ENCODE measurements at places on chromosomes 7 and 10.

- H3K4me3 ChIP-seq = no peak overlapping the region
- H3K4me1 ChIP-seq = peaks cover 18% of the 10 kb centered on the region
- H3K27me3 ChIP-seq = no peaks in the 10 kb centered on the region
- no peak overlapping the region for H3K27ac ChIP-seq
Measured at GRCh38 chr7:35792873-35793489, 7.9 kb upstream of the SEPTIN7 start.

- ATAC-seq = peak; percentile 14
- no peaks in the 10 kb centered on the region for H3K36me3 ChIP-seq
- H3K27me3 ChIP-seq = peaks cover 41% of the 10 kb centered on the region
- H3K4me3 ChIP-seq = no peak overlapping the region
Measured at GRCh38 chr10:80694930-80695329, 157.2 kb downstream of the SH2D4B start.

GRCh38 chr7:139230484-139230773 lies 608 bp upstream of the UBN2 start:
- H3K4me3 ChIP-seq = peak overlapping the region; percentile 93
- no peak for ATAC-seq
- peaks cover 5% of the 10 kb centered on the region for H3K36me3 ChIP-seq
- peak overlapping the region; percentile 83 for H3K27ac ChIP-seq
- peaks cover 16% of the 10 kb centered on the region for H3K4me1 ChIP-seq

DNA sequence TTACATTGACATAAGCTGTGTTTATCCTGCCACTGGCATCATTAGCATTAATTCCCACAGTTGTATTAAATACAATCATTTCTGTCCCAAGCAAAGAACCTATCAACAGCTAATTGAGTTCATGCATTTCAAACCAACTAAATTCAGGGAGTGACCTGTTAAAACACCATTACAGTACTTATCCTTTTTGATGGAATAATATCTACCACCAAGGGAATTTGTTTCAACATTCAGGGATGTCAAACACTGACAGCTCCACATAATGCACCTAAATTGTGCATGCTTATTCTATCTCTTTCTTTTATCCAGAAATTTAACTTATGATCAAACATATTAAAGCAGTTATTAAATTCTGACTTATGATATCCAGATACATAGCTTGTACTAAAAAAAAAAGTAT lies 136.8 kb downstream of the NSUN6 start:
- no peaks in the 10 kb centered on the region for H3K27me3 ChIP-seq
- no peak overlapping the region for H3K27ac ChIP-seq
- no peak for ATAC-seq
- peaks cover 20% of the 10 kb centered on the region for H3K36me3 ChIP-seq
- H3K4me3 ChIP-seq = no peak overlapping the region
- no peaks in the 10 kb centered on the region for H3K4me1 ChIP-seq

- H3K36me3 ChIP-seq = no peaks in the 10 kb centered on the region
- no peak overlapping the region for H3K27ac ChIP-seq
- no peaks in the 10 kb centered on the region for H3K27me3 ChIP-seq
- no peak for ATAC-seq
- no peak overlapping the region for H3K4me3 ChIP-seq
Measured at GRCh38 chr10:52541006-52541473, 227.0 kb downstream of the DKK1 start.

GRCh38 chr7:129317450-129317849 lies 92.6 kb downstream of the AHCYL2 start:
- no peaks in the 10 kb centered on the region for H3K27me3 ChIP-seq
- no peak overlapping the region for H3K27ac ChIP-seq
- no peaks in the 10 kb centered on the region for H3K4me1 ChIP-seq
- peaks cover 37% of the 10 kb centered on the region for H3K36me3 ChIP-seq
- H3K4me3 ChIP-seq = no peak overlapping the region
- ATAC-seq = no peak

GRCh38 chr7:80224415-80224814 lies 89.8 kb downstream of the GNAI1 start:
- ATAC-seq = no peak
- no peak overlapping the region for H3K27ac ChIP-seq
- no peaks in the 10 kb centered on the region for H3K4me1 ChIP-seq
- H3K36me3 ChIP-seq = no peaks in the 10 kb centered on the region

GRCh38 chr7:81956520-81956919 lies 186.7 kb upstream of the HGF start:
- no peaks in the 10 kb centered on the region for H3K4me1 ChIP-seq
- H3K27me3 ChIP-seq = no peaks in the 10 kb centered on the region
- H3K36me3 ChIP-seq = no peaks in the 10 kb centered on the region

GRCh38 chr10:117878626-117879025 lies 168.1 kb downstream of the RAB11FIP2 start:
- no peak overlapping the region for H3K4me3 ChIP-seq
- H3K4me1 ChIP-seq = no peaks in the 10 kb centered on the region
- H3K36me3 ChIP-seq = no peaks in the 10 kb centered on the region

DNA sequence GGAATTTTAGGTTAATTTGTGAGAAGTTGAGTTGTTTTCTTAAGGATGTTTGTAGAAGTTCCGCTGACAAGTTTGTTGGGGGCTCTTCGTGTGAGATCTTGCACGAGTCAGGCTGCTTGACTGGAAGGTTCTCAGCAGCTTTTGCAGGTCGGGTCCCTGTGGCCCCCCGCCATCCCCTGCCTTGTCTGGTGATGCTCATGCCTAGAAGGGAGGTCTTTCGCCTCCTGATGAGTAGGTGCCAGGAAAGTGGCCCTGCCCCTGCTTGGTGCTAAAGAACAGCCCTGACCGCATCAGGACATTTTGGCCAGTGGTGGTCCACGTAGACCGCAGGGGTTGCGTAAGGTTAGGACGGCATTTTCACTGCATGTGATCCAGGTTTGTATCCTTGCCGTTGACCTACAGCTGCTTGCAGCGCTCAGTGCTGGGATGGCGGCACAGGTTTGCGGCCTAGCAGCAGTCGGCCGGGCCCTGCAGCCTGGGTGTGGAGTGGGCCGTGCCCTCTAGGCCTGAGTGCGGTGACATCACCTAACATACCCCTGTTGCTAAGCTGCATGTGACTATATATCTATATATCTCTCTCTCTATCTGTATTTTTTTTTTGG lies 62.4 kb downstream of the DNAJB6 start:
- H3K36me3 ChIP-seq = peaks cover 57% of the 10 kb centered on the region
- peaks cover 18% of the 10 kb centered on the region for H3K4me1 ChIP-seq
- no peak for ATAC-seq
- no peak overlapping the region for H3K4me3 ChIP-seq
- no peak overlapping the region for H3K27ac ChIP-seq

DNA sequence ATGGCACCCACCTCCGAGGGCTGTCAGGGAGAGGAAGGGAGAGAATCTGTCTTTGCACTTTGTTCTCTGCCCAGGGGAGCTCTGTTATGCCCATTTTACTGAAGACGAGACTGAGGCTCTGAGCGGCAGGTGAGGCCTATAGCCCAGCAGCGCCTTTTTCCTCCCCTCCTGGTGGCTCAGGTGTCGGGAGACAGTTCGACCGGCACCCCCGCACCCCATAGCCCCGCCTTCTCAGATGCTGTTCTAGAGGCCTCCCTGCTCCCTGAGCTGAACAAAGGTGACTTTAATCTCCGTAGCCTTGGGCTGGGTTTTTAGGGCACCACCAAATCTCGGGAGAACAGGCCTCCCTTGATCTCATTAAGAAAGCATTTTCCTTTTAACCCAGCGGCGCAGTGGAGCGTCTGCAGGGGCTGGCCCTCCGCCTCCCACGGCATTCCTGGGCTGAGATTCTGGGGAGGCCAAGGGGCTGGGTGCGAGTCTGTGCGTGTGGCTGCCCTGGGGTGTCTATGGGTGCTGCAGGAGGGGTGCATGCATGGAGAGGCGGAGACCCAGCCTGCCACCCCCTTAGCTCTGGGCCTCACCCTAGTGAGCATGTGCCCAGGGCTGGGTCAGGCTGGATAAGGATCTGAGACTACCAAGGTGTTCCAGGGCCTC lies 3.3 kb downstream of the LFNG start:
- H3K27ac ChIP-seq = peak overlapping the region; percentile 86
- H3K4me3 ChIP-seq = peak overlapping the region; percentile 100
- peaks cover 27% of the 10 kb centered on the region for H3K36me3 ChIP-seq
- ATAC-seq = no peak
- H3K27me3 ChIP-seq = no peaks in the 10 kb centered on the region
- H3K4me1 ChIP-seq = peaks cover 72% of the 10 kb centered on the region

DNA sequence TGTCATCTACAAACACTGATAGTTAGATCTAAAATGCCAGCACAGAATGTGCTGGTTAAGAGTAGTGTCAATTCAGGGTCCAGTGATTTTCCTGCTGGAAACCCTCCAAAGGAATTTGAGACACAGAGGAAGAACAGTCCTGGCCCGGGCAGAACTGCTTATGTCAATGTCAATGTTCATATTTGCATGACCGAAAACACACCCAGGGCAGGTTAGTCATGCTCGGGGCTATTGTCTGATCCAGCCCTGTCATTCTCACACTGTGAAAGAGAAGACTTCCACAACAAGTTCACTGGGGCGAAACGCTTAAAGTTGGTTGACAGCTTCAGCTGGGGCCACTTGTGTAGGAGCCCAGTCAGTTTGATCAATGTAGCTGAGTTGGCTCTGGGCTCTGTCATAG lies 139.3 kb downstream of the C1GALT1 start:
- peak overlapping the region; percentile 9 for H3K27ac ChIP-seq
- H3K4me3 ChIP-seq = no peak overlapping the region
- ATAC-seq = peak; percentile 96

DNA sequence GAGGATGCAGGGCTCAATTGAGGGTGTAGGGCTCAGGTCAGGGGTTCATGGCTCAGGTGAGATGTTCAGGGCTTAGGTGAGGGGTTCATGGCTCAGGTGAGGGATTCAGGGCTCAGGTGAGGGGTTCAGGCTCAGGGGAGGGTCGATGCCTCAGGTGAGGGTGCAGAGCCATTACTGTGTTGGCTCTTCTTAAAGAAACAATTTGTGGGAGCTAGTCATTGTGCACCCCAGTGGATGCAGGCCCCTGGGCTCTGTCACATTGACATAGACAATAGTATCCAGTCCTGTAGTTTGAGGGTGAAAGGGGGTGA lies 86.7 kb downstream of the ADCY1 start:
- no peak overlapping the region for H3K4me3 ChIP-seq
- H3K36me3 ChIP-seq = no peaks in the 10 kb centered on the region
- H3K4me1 ChIP-seq = no peaks in the 10 kb centered on the region
- no peak overlapping the region for H3K27ac ChIP-seq
- ATAC-seq = no peak

DNA sequence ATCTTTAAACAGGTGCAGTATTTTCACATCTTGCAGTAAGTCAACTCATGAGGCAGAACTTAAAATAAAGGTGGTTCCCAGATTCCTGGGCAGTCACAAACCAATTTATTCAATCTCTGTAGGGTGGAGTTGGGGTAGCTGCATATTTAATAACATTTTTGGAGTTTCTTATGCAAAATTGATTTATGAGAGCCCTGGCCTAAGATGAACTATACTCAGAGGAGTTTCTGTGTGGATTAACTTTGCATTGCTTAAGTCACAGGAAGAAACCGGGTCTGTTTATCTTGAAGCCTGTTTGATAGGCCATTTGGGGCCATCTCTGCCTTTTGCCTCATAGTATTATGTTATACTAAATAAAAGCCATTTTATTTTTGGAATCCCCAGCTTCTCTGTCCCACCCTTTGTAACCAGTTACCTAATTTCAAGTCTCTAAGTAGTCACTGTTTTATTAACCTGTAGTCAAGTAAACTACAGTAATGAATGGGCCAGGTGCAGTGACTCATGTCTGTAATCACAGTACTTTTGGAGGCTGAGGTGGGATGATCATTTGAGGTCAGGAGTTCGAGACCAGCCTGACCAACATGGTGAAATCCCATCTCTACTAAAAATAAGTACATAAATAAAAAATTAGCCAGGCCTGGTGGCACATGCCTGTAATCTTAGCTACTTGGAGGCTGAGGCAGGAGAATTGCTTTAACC lies 104.4 kb upstream of the FAM3C start:
- no peaks in the 10 kb centered on the region for H3K27me3 ChIP-seq
- ATAC-seq = no peak
- H3K4me3 ChIP-seq = no peak overlapping the region
- no peaks in the 10 kb centered on the region for H3K36me3 ChIP-seq
- H3K4me1 ChIP-seq = peaks cover 3% of the 10 kb centered on the region

GRCh38 chr7:30224511-30225062 lies 59.8 kb upstream of the ZNRF2 start:
- H3K4me1 ChIP-seq = peaks cover 32% of the 10 kb centered on the region
- no peak for ATAC-seq
- no peaks in the 10 kb centered on the region for H3K36me3 ChIP-seq
- H3K4me3 ChIP-seq = no peak overlapping the region
- H3K27me3 ChIP-seq = no peaks in the 10 kb centered on the region

DNA sequence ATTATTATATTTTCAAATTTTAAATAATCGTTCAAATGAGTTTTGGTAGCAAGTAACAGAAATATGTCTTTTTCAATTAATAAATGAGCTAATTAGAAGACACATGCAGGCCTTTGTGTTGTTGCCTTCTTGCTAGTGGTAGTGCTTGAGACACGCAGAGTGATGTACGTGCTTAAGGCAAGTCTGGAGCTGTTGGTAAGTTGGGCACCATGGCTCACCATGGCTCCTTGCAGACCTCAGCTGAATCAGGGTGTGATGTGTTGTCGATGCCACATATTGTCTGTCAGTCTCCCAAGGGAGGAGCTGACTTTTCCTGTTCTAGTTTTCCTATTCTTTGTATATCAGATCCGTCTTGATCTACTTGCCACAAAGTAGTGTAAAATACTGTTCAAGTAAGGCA lies 8.3 kb downstream of the CDK14 start:
- H3K4me3 ChIP-seq = no peak overlapping the region
- no peak for ATAC-seq
- no peaks in the 10 kb centered on the region for H3K27me3 ChIP-seq
- H3K36me3 ChIP-seq = peaks cover 4% of the 10 kb centered on the region
- H3K4me1 ChIP-seq = peaks cover 41% of the 10 kb centered on the region
- H3K27ac ChIP-seq = no peak overlapping the region

GRCh38 chr7:93146472-93147141 lies 1.6 kb downstream of the SAMD9L start:
- peak overlapping the region; percentile 80 for H3K4me3 ChIP-seq
- H3K4me1 ChIP-seq = peaks cover 47% of the 10 kb centered on the region
- no peaks in the 10 kb centered on the region for H3K27me3 ChIP-seq
- H3K27ac ChIP-seq = peak overlapping the region; percentile 100

DNA sequence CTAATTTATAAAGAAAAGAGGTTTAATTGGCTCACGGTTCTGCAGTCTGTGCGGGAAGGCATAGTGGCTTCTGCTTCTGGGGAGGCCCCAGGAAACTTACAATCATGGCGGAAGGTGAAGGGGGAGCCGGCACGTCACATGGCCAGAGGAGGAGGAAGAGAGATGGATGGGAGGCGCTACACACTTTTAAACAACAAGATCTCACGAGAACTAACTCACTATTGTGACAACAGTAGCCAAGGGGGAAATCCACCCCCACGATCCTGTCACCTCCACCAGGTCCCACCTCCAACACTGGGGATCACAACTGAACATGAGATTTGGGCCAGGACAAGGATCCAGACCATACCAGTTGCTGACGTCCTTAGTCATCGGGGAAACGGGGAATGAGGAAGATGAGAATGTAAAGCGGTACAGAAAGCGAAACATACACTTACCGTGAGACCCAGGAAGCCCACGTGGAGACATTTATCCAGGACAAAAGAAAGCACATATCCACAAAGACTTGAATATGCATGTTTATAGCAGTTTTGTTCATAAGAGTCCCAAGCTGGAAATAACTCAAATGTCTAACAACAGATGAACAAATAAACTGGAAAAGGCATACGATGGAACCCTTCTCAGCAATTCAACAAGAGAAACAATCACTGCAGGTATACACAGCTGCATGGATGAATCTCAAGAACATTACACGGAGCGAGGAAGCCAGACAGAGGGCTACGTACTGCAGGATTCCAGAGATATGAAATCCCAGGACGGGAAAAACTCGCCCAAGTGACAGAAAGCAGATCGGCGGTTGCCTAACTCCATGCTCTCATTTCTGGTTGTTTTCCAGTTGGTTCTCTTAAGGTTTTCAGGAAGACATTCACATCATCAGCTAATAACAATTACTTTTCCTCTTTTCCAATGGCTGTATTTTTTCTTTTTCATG lies 26.2 kb upstream of the INPP5A start:
- H3K36me3 ChIP-seq = no peaks in the 10 kb centered on the region
- ATAC-seq = no peak
- H3K4me3 ChIP-seq = no peak overlapping the region
